ENCODE measurements at places on chromosomes 5 and 9.
A peak's percentile ranks its signal among the peaks of the same experiment; 100 is the strongest.

GRCh38 chr9:127578952-127579853 lies 32.9 kb upstream of the STXBP1 start:
- no peak for DNase-seq

GRCh38 chr9:33139421-33140228 lies 27.5 kb downstream of the B4GALT1 start:
- DNase-seq, result no peak

- DNase-seq, result no peak
Observed at GRCh38 chr5:141717043-141717442, 35.0 kb upstream of the ARAP3 start.

DNA sequence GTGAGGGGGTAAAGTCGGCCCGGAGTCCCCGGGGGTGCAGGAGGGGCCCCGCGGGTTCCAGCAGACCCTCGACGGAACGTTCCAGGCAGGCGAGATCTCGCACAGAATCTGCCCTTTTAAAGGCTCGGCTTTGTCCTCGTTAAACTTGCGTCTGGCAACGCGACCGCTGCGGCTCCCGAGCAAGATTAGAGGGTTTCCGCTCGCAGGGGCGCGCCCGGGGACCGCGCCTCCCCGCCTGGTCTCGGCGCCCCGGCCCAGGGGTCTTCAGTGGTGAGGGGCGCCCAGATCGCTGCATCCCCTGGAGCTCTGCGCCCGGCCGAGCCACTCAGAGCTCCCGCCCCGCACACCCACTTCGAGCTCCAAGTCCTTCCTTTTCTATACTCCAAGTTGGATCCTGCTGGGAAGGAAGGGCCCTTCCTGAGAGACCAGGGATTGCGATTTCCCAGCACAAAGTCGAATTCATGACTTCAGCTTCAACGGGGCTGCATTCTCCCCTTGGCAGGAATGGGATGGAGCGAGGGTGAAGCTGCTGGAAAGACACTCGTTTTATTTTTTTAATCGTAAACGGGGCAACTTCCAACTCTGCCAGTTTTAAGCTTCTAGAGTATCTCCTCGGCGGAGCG lies 11.3 kb downstream of the PROP1 start:
- DNase-seq, result no peak

- DNase-seq, result peak; percentile 52
Observed at GRCh38 chr9:13033959-13034693, 245.4 kb downstream of the MPDZ start.

DNA sequence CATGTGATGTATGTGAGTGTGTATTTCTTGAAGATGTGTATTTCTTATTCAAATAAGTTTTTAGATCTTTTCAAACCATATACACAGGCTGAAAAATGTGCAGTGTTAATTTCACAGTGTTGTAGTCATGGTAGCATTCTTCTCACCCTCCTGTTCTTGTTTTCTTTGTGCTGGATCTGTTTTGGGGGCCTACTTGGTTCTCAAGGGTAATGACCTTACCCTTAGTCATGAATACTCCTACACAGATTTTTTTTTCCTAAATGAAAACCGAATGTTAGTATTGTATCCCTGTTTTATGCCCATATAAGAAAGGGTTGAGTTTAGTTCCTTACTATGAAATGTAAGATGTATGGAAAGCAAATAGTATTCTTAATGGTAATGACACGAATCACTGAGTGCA lies 88.0 kb downstream of the SLC44A1 start:
- DNase-seq, result no peak

Measured in amygdala (tissue), 56 donors.